ENCODE measurements at places on chromosomes 3 and 15.
A peak's percentile ranks its signal among the peaks of the same experiment; 100 is the strongest.

GRCh38 chr15:98146031-98146820, 185.7 kb downstream of the ARRDC4 start:
- DNase-seq = no peak

DNA sequence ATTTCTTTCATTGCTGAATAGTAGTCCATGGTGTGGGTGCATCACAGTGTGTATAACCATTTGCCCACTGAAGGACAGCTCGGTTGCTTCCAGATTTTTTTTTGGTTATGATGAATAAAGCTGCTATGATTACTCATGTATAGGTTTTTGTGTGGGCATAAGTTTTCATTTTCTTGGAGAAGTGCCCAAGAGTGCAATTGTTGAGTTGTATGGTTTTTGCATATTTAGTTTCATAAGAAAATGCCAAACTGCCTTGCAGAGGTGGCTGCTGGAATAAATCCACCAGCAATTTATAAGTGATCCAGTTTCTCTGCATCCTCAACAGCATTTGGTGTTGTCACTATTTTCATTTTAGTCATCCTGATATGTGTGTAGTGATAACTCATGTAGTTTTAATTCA, 8.4 kb upstream of the SPESP1 start:
- no peak for DNase-seq

DNA sequence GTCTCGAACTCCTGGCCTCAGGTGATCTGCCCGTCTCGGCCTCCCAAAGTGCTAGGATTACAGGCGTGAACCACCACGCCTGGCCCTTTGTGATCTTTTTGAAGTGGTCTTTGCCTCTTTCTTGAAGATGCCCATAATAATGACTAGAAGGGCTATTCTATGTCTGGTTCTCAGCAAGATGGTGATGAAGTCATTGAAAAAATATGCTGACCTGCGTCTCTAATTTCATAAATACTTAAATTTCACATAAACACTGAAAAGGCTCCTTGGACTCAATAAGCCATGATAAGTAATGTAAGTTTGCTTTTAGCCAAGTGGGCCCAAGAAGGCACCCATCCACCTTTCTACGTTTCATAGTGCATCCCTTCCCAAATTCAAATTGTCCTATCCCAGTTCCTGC, 775 bp upstream of the MAPK6 start:
- DNase-seq = no peak

DNA sequence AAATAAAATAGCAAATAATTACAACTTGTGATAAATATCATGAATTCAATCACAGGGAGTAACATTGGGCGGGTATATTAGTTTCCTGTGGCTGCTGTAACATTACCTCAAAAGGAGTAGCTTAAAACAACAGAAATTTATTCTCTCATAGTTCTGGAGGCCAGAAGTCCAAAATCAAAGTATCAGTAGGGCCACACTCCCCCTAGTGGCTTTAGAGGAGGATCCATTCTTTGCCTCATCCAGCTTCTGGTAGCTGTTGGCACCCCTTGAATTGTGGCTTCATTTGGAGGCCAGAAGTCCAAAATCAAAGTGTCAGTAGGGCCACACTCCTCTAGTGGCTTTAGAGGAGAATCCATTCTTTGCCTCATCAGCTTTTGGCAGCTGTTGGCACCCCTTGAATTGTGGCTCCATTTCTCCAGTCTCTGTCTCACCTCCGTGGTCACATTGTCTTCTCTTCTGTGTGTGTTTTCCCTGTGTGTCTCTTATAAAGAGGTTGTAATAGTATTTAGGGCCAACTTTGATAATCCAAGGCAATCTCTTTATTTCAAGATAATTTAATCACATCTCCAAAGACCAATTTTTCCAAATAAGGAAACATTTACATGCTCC, 3.1 kb upstream of the CFAP20DC start:
- DNase-seq = no peak

- DNase-seq = no peak
These were observed 461 bp downstream of the COPB2 start for GRCh38 chr3:139388821-139389551.

GRCh38 chr3:155312781-155313180, 19.3 kb upstream of the STRIT1 start:
- no peak for DNase-seq

DNA sequence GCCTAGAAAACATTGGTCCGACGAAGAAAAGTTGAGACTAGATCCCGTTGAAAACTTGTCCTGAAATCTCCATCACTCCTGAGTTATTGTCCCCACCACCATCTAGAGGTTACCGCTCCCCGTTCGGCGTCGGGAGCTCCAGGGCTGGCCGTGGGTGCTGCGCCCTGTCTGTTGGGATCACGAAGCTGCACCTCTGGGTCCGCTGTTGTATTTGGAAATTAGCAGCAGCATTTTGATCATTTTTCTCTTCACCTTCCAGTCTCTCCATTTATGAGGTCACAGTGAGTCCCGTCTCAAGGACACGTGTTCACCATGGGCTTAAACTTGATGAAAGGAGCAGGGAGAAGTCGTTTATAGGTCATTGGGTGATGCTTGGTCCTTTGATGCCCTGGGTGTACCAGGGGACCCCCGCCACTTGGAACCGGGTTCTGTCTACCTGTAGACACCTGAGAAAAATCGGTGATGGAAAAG, 565 bp downstream of the MANF start:
- DNase-seq = no peak

DNA sequence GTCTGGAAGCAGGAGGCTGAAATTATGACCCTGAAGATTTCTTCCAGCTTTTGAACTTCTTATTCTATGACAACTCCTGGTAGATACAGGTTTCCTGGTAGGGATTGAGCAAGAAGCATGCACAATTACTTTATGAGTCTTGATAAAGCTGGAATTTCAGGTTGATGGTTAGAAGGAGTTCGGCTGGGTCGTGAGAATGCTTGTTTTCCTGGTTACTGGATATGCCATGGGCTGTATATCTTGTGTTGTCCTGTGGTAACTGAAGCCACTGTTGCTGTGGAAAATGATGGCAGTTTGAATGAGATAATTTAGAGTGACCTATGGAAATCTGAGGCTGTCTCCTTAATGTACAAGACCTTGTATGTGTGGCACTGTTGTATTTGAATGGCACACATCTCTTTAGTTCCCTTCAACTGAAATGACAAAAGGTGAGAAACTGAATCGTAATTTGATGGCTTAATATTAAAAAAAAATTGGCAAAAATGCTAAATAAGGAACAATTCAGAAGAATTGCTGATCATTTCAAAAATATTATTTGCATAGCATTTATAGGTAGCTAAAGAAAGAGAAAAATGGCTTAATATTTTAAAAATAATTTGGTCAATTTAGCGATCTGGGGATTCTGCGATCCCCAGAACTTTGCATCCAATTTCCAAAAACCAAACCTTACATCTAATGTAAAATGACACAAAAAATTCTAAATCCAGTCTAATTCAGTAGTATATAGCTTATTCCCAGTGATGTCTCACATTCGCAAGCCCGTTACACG, 1.1 kb upstream of the UBE2E1 start:
- no peak for DNase-seq

- DNase-seq = no peak
These were observed 29.7 kb upstream of the LIPC start for GRCh38 chr15:58401991-58402649.

GRCh38 chr3:56633181-56633580, 49.9 kb downstream of the TASOR start:
- DNase-seq = no peak

DNA sequence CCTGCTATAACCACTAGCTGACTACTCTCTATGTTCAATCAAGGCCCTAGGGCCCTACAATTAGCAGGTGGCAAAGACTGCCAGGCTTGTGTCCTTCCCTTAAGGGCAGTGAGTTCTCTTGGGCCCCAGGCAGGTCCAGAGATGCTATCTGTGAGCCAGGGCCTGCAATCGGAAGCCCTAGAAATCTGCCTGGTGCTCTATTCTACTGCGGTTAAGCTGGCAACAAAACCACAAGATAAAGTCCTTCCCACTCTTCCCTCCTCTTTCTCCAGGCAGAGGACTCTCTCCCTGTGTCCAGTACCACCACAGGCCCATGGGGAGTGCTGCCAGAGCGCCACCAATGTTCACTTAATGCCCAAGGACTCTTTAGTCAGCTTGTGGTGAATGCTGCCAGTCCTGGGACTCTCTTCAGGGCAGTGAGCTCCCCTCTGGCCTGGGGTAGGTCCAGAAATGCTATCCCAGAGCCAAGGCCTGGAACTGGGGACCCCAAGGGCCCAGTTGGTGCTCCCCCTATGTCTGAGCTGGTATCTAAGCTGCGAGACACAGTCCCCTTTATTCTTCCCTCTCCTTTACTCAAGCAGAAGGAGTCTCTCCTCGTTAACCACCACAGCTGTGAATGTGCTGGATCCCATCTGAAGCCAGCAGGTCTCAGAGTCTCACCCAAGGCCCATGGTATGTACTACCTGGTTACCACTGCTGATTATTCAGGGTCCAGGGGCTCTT, 34.7 kb downstream of the XXYLT1 start:
- no peak for DNase-seq

- DNase-seq = no peak
These were observed 170.7 kb downstream of the NAALADL2 start for GRCh38 chr3:175029828-175030227.

DNA sequence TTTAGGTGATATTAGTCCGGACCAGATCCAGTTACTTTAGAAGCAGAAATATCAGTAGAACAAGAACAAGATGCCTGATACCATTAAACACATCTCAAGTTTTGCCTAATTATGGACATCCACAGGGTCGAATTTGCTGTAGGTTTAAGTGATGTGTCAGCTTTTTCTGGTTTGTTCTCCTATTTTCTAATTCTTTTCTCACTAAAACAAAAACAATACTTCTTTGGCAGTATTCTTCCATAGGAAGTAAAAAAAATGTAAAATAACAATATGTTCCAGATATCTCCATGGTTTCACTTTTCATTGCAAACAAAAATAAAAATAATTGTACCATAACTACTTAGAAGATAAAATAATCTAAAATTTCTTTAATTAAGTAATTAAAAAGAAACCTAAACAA, 265.7 kb downstream of the SHOX2 start:
- DNase-seq = no peak

GRCh38 chr15:65032801-65033537, 3.5 kb upstream of the MTFMT start:
- DNase-seq = peak; percentile 45

DNA sequence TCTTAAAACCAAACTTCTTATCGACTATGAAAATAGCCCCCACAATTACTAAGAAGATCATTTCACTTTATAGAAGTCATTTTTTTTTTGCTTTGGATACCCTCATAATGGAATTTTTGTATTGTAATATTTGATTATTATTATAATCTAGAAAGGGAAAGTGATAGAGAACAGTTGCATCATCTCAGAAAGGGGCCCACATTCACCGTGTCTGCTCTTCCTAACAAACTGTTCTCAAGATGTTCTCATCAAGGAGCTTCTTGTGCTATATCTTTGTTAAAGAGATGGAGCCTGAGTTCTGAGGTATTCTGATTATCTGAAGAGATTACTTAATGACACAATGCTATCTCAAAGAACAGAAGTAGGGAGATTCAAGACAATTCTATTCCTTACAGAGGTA, 49.3 kb downstream of the MME start:
- no peak for DNase-seq

- DNase-seq = no peak
These were observed 231.2 kb downstream of the CACNA2D3 start for GRCh38 chr3:54353546-54353945.

DNA sequence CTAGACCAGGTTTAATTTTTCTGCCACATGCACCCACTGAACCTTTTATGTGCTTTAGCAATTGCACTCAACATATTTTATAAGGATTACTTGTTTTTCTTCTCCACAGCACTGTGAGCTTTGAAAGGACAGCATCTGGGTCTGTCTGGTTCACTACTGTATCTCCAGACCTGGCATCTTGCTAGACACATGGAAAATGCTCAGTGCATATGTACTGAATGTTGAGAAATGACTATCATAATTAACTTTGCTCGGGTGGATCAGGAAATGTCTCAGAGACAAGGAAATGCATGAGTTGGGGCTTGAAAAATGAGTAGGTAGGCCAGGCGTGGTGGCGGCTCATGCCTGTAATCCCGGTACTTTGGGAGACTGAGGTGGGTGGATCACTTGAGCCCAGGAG, 40.2 kb downstream of the DOCK3 start:
- DNase-seq = no peak

- no peak for DNase-seq
These were observed 215.8 kb upstream of the CNTN6 start for GRCh38 chr3:877001-877400.

DNA sequence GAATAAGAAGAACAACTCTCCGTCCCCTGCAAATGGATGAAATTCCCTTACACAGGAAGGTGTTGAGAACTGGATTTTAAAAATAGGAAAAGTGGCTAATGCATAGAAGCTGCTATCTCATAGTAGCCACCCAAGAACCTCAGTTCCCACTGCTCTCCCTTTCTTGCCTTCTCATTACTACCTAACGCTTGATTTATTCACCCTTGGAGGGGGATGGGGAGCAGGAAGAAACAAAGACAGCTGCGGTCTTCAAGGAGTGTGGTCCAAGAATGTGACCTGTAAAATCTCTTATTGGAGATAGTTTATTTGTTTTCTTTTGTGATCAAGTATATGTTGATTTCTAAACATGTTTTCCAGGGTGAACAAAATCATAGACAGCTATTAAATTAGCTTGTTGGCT, 274.1 kb upstream of the CTNNB1 start:
- no peak for DNase-seq

- DNase-seq = no peak
These were observed 21.2 kb downstream of the CCR8 start for GRCh38 chr3:39350714-39351113.

- no peak for DNase-seq
These were observed 20.1 kb downstream of the COMMD2 start for GRCh38 chr3:149732234-149732633.

- DNase-seq = no peak
These were observed 10.6 kb downstream of the TP63 start for GRCh38 chr3:189641776-189642175.

Measured in memory B cell (primary cell).